ENCODE measurements at places on chromosomes 5 and 9.

DNA sequence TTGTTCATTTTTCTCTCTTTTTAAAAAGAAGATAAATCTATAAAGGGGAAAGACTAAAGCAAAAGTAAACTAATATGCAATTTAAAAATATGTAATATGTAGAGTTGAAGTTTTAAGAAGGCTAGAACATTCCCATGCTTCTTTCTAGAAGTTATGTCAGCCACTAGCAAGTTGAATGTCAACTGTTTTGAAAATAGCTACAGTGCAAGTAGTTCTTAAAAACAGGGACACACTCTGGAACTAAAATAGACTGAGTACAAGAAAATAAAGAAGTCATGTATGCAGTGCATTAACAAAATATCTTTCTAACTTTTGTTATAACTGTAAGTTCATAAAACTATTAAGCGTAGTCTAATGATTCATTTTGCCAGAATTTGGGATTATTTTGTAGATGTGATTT lies 7.9 kb downstream of the TMEM38B start:
- no peak for DNase-seq

DNA sequence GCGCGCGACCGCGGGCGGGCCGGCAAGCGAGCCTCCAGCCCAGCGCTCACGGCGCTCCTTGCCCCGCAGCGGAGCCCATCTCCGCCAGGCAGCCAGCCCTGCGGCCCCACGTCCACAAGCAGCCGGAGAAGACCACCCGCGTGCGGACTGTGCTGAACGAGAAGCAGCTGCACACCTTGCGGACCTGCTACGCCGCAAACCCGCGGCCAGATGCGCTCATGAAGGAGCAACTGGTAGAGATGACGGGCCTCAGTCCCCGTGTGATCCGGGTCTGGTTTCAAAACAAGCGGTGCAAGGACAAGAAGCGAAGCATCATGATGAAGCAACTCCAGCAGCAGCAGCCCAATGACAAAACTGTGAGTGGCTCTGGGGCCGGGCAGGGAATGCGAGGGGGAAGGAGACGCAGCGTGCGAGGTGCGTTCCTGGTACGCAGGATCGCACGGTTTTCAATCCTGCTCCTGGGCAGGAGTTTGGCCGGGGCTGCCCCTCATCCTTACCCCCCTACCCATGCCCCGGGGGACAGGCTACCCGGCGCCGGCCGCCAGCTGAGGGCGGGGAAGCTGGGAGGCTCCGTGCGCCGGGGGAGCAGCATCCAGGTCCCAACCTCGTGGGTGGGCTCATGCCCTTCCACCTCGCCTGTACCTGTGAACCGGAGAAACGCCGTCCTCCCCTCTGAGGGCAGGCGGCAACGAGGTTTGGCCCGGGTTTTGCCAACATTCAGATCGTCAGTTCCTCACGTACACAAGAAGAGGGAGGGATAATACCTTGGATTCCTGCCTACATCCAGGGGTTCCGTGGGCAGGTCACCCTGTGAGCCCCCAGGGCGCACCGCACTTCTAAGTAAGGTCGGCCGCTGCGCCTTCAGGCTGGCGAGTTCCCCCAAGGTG lies 6.6 kb downstream of the ISL1 start:
- peak; percentile 21 for DNase-seq

DNA sequence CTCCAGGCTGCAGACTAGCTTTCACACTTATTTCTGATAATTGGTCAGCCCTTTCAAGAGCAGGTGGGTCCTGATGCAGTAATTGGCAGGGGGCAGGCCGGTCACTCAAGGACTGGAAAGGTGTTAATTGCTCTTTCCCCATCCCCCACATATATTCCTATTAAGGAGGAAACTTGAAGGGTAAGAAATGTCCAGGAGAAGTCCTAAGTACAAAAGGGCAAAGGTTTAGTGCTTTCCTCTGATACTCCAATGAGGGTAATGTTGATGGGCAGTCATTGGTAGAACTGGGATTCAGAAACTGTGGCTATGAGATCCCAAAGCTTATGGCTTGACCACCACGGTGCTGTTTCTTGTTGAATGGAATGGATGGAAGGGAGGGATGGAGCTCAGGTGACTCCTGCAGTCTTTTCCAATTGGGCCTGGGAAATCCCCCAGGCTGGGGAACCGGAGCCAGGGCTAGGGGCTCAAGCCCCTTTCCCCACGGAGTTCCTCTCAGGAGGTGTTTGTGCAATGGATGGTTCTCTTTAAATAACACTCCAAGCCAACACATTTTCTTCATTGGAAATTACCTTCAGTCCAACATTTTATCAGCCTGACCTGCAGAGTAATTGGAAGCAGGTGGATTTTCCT lies 103.2 kb upstream of the ALDH1B1 start:
- no peak for DNase-seq

DNA sequence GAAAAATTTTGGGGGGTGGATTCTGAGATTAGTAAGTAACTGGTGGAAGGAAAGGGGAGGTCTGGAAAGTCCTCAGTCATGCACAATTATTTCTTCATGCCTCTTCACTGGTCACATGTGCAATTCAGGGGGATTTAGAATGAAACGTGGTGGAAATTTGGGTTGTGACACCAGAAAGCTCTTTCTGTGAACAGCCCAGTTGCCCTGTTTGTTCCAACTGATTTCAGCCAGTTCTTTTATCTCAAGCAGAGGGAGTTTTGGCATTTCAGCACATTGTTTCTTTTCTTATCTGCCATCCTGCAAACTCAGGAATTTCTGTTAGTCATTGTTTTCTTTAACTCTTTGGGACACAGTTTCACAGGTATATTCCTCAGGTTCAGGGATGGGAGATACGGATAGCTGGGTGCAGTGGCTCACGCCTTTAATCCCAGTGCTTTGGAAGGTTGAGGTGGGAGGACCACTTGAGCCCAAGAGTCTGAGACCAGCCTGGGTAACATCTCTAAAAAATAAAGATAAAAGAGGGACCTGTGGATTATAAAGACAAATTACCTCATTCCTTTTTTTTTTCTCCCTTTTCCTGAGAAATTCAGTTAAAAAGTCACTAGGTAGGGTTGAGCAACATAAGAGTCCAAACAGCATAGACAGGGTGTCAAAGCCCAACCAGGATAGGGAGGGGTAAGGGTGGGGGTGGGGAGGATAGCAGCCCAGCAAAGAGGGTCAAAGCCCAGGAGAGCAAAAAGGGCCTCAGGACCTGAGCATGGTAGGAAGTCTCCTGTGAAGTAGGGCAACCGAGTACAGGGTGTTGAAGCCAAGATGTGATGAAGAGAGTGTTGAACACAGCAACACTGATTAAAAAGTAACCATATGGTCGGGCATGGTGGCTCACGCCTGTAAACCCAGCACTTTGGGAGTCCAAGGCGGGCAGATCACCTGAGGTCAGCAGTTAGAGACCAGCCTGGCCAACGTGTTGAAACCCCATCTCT lies 5.4 kb upstream of the B4GALT1 start:
- DNase-seq = no peak

- peak; percentile 90 for DNase-seq
Observed at GRCh38 chr5:74035521-74035937, 409.5 kb downstream of the ARHGEF28 start.

DNA sequence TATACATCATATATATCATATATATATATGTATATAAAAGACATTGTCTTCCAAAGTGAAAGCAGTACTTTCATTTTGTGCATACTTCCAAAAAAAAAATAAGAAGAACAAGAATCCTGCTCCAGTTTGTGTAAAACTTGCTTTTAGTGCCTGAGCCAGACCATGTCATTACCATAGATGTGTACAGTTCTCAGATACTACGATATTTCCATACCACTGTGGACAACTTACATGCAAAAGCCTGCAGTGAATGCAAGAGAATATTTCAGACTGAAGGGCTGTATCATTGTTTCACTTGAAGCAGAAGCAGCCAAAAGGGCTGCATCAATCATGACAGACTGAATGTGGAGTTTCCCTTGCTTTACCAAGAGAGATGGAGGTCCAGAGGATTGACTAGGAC lies 72.6 kb upstream of the CYLC2 start:
- peak; percentile 2 for DNase-seq

DNA sequence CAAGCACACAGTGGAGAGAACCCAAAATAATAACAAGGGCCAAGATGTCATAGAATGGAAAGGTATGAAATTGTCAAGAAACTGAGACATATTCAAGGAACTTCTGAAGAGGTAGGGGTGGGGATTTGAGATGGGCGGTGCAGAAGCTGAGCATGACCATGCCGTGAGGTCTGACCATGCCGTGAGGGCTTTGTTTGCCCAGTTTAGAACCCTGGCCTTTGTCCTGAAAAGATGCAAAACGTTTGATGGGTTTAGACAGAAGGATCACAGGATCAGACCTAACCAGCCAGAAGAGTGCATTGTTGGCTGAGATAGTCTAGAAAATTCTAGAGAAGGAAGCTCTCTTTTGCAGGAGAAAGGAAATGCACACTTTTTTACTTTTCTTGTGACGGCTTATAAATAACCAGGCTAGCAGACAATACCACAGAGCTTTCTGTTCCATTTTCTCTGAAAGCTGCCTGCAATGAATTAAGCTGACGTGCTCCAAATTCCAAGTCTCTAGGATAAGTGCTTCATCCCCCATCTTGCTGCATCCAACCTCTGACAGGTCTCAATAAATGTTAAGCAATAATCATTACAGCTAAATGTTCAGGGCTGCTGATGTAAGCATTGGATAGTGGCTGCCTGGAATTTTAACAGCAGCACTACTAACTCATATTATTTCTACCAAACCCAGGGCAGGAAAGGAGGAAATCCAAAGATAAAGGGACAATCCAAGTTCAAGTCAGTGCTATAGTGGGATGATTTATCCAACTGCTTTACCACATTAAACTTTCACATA lies 110.9 kb upstream of the IL6ST start:
- DNase-seq = no peak

GRCh38 chr9:77759391-77759790 lies 111.3 kb upstream of the GNA14 start:
- DNase-seq = no peak

- DNase-seq = peak; percentile 51
Observed at GRCh38 chr5:96172436-96172835, 210.8 kb upstream of the ELL2 start.

DNA sequence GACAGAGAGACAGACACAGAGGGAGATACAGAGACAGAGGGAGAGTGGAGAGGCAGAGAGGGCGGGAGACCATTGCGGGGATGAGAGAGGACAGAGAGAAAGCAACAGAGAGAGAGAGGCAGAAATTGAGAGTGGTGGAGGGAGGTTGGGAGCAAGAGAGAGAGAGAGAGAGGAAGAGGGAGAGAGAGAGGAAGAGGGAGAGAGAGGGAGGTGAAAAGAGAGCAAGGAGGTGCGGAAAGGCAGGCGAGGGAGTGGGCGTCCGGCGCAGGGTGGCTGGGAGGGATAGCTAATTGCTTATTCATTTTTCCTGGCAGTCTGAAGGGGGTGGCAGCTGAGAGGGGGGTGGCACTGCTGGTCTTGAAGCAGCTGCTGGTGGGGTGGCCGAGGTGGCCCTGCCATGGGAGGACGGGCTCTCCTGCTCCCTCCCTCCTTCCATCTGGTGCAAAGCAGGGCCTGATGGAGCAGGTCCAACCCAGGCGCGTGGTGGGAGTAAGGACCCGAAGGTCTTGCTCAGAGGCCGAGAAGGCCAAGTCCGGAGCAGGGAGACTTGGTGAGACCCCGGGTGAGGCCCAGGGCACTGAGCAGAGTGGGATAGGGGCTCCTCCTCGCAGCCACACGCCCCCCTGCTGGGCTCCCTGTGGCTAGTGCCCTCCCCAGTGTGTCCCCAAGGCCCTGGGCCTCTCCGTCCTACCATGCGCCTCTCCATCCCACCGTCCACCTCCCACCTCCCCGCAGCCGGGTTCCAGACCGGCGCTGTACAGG lies 25.3 kb upstream of the RNU6ATAC start:
- no peak for DNase-seq

- peak; percentile 15 for DNase-seq
Observed at GRCh38 chr9:86695910-86696424, 251.3 kb downstream of the GAS1 start.

GRCh38 chr5:169424670-169425378 lies 123.9 kb upstream of the SLIT3 start:
- DNase-seq = no peak

GRCh38 chr9:129235041-129235930 lies 57.2 kb upstream of the IER5L start:
- DNase-seq = no peak

GRCh38 chr5:27240791-27241190 lies 202.4 kb upstream of the CDH9 start:
- no peak for DNase-seq

DNA sequence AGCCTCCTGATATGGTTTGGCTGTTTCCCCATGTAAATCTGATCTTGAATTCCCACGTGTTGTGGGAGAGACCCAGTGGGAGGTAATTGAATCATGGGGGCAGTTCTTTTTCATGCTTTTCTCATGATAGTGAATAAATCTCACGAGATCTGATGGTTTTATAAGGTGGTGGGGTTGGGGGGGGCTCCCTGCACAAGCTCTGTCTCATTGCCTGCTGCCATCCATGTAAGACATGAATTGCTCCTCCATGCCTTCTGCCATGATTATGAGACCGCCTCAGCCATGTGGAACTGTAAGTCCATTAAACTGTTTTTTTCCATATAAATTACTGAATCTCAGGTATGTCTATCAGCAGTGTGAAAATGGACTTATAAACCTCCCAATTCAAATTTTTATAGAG lies 12.8 kb downstream of the XRCC4 start:
- DNase-seq = no peak

DNA sequence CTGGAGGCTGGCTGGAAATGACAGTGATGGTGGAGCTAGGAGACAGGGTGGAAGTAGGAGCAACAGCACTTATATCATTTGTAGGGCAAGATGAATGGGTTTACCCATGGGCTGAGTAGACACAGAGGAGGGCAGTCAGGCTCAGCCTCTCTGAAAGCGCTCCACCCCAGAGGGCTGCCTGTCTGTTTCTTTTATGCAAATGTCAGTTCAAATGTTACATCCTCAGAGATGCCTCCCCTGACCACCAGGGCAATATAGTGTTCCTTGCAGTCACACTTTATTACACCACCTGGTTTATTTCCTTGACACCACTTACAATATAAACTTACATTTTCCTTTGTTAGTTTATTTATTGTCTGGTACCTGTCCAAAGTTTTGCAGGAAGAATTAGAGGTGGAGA lies 159.5 kb upstream of the IL12B start:
- no peak for DNase-seq

DNA sequence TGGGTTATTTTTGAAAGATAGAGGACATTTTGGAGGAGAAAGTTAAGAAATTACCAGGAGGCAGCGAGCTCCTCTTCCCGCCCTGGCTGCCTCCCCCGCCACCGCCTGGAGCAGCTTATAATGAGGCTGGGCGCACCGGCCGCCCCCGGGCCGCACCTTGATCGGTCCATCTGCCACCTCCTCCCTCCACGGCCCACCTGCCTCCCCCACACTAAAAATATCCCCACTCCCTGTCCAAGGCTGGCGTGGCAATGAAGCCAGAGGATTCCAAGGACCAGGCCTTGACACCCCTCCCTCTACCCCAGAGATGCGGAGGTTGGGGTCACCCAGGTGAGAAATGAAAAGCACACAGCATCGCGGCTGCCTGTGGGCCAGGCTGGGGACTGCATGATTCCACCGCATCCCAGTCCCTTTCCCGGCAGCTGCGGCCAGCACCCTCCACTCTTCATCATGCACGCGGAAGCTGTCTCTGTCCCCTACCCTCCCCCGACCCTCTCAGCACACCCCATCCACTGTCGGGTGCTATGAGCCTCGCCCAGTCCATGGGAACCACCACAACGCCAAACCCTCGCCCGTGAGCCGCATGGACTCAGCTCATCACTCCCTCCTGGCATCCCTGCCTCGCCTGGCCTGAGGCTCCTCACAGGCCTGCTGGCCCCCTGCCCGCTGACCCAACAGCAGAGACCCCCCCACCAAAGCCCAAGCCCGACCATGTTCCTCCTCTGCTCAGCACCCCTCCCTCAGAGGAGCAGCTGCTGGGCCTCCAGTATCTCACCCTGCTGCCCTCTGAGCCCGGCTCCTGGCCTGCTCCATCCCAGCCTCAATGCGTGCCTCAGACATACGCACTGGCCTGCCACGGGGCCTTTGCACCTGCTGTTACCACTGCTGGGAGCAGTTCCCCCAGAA lies 50.0 kb downstream of the SARDH start:
- no peak for DNase-seq
